ENCODE measurements at places on chromosomes 6 and 20.
A peak's percentile ranks its signal among the peaks of the same experiment; 100 is the strongest.

DNA sequence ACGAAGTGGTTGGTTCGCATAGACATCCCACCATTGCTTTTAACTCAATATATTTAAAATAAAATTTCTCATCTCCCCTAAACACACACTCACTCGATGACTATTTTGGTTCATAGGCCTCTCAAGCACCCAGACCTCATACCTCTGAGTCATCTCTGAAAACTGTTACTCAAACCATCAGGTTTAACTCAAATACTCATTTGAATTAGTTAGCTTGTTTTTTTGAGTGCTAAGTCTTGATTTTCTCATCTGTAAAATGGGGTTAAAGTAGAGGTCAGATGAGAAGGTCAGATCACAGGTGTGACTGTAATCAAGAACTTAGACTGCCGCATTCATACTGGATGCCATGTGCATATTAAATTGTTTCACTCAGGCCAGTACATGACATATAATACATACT lies 243.9 kb upstream of the TENT5A start:
- no peak for DNase-seq

- no peak for DNase-seq
Observed at GRCh38 chr6:104771258-104771832, 88.4 kb downstream of the HACE1 start.

DNA sequence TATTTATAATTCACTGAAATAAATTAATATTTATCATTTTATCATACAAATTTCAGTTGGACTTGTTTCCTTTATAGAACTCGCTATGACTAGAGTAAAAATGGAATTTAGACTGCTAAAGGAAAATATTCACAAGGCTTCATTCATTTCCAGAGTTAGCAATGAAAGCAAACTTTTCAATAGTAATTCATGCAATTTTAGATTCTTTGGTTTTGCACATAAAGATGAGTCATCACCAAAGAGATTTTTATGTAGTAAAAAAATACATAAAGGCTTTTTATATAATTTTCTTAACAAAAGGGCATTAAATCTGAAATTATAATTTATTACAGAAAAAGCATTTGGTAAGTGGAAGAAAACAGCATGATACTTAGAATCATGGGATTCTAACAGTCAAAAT lies 37.2 kb upstream of the STXBP5 start:
- no peak for DNase-seq

GRCh38 chr6:74579047-74579446 lies 626.8 kb downstream of the COL12A1 start:
- DNase-seq: no peak

DNA sequence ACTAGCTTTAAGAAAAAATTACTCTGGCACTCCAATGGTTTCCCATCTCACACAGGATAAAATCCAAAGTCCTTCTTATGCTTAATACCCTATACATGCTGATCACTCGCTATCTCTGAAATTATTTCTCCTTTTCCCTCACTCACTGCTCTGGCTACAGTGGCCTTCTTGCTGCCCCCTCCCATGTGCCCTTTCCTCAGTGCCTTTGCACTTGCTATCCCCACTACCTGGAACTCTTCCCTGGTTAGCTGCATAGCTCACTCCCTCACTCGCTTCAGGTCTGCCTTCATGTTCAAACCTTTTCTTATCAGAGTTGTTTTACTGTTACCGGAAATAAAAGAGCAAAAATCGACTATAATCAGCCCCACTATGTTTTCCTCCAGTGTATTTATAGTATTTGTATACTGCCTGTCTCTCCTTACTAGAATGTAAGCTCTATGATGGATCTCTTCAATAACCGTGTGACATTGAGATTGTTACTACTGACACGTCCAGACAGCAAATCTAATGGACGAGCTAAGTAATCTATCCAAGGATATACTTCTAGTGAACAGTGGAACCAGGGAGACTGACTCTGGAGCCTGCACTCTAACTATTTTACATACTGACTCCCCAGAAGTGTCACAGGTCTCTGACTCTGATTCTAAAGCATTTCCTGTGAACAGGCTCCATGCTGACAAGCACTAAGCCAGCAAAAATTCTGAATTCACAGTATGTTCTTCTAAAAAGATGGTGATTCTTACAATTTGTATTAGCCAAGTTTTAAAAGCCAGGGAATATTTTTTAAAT lies 25.1 kb downstream of the FKBP5 start:
- no peak for DNase-seq

DNA sequence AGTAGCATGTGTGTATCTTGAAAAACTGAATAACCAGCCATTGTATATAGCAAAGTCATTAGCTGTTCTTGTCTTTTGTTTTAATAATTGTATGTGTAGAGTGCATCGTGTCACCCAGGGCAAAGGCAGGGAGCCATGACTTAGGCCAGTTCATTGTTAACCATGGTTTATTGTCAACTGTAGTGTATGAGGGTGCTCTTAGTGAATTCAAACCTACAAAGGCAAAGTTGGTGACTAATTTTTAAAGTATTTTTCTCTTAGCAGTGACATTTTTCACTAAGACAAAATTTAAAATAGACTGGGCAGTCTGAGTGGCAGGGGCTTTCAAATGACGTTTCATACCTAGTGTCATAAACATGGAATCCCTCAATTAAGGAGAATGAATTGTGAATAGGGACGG lies 79.0 kb downstream of the TULP4 start:
- DNase-seq: no peak

- no peak for DNase-seq
Observed at GRCh38 chr6:11337306-11337705, 104.8 kb upstream of the NEDD9 start.

DNA sequence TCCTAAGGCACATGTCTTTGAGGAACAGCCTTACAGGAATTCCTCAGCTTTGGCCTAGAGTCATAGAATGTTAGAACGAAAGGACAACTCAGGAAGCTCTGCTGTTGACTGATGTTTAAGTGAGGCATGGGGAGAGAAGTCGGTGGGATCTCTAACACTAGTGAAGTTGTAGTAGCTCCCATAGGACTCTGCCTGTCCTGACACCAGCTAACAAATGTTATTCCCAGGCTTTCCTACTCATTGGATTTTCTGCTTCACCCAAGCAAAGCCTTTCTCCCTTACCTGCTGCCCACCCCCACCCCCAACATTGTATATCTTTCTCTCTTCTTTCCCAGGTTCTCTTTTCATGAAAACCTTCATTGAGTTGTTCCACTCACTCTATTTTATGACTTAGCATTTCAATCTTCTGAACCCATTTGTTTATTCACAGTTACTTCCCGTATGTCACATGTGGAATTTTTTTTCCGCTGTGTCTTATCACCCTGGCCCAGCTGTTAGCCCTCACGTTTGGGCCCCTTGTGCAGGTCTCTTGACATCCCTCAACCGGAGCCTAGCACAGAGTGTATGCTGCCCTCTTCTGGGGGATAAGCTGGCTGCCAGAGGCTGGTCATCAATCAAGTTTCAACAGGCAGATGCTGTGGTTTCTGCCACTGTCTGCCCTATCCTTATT lies 39.2 kb upstream of the RNF8 start:
- no peak for DNase-seq

GRCh38 chr20:25867776-25868649 lies 171.4 kb upstream of the ZNF337 start:
- DNase-seq: peak; percentile 41

GRCh38 chr20:32672982-32673851 lies 524 bp downstream of the C20orf203 start:
- DNase-seq: no peak

DNA sequence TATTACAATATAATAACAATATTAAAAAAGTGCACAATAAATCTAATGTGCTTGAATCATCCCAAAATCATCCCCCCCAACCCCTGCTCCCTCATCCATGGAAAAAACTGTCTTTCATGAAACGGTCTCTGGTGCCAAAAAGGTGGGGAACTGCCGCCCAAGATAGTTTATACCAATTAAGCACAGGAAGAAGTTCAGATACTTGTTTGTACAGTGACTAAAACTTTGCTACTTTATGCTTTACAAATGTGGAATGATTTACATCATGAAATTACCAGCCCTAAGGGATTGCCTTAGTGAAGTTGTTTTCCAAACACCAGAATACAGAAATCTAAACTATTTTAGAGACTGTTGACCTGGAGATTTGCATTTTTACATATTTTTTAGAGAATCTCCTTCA lies 175.6 kb downstream of the TRIM27 start:
- no peak for DNase-seq

- no peak for DNase-seq
Observed at GRCh38 chr20:45959956-45960630, 11.9 kb downstream of the ZNF335 start.

DNA sequence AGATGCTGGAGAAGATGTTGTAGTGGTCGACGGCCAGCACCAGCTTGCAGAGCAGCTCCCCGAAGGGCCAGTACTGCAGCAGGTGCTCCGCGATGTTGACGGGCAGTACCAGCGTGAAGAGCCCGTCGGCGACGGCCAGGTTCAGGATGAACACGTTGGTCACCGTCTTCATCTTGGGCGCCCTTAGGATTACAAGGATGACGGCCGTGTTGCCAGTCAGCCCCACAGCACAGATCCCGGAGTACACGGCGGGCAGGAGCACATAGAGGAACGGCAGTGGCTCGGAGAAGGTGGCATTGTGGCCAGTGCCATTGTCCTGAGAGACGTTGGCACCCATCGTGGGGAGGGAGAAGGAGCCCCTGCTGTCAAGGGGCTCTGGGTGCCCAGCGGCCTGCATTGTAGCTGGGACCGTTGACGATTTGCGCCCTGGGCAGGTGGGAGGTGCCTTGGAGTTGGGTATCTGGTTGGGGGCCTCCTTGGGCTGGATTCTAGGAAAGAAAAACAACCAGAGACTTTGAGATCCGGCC lies 867 bp downstream of the NPBWR2 start:
- DNase-seq: no peak

GRCh38 chr6:124870611-124871459 lies 91.4 kb upstream of the RNF217 start:
- no peak for DNase-seq

- DNase-seq: no peak
Observed at GRCh38 chr6:131197716-131198115, 62.4 kb downstream of the AKAP7 start.

GRCh38 chr20:34403063-34403827 lies 40.2 kb downstream of the ITCH start:
- DNase-seq: no peak

- DNase-seq: peak; percentile 48
Observed at GRCh38 chr20:25859649-25860530, 163.2 kb upstream of the ZNF337 start.

GRCh38 chr20:8837396-8837795 lies 231.5 kb upstream of the PLCB4 start:
- no peak for DNase-seq

DNA sequence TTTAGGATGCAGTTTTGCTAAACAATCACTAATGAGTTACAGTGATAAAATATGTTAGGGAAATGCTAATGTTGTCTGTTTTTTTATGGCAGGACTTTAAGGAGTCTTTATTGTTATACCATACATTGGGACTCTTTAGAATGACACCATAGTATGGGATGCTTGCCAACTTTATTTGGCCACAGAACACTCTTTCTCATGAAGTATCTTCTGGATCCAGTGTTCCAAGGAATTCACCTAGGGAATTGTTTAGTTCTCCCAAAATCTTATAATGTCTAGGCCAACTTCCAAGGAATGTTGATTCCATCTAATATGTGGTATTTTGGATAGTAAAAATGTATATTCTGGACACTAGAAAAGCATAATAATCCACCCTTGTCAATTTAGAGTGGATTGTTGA lies 3.3 kb downstream of the RIN2 start:
- no peak for DNase-seq

- no peak for DNase-seq
Observed at GRCh38 chr6:155710704-155711103, 255.1 kb upstream of the NOX3 start.

DNA sequence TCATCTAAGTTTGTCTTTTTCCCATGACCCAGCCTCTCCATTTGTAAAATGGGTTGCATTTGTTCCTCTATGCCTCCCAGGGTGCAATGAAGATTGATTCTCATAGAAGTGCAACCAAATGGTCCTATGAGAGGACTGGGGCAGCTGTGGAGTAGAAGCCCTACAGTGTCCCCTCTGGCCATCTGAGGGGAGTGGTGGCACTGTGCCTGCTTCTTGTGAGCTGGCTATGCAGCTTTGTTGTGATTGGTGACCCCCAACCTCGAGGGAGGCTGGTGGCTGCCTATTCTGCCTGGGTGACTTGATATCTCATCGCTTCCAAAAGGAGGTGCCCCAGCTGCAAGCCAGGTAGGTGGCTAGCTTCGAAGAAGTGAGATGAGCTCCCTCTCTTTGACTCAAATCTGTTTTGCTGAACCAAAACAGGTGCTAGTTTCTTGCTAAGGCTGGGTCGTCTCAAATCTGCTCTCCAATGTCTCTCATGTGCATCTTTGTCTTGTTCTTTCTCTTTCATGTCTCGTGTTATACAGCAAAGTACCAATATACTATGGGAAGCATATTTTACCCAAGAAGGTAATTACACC lies 33.9 kb downstream of the TXLNB start:
- no peak for DNase-seq

GRCh38 chr20:1935696-1936366 lies 40.6 kb downstream of the SIRPA start:
- DNase-seq: no peak

GRCh38 chr20:3672547-3673171 lies 9.2 kb downstream of the ADAM33 start:
- DNase-seq: no peak

DNA sequence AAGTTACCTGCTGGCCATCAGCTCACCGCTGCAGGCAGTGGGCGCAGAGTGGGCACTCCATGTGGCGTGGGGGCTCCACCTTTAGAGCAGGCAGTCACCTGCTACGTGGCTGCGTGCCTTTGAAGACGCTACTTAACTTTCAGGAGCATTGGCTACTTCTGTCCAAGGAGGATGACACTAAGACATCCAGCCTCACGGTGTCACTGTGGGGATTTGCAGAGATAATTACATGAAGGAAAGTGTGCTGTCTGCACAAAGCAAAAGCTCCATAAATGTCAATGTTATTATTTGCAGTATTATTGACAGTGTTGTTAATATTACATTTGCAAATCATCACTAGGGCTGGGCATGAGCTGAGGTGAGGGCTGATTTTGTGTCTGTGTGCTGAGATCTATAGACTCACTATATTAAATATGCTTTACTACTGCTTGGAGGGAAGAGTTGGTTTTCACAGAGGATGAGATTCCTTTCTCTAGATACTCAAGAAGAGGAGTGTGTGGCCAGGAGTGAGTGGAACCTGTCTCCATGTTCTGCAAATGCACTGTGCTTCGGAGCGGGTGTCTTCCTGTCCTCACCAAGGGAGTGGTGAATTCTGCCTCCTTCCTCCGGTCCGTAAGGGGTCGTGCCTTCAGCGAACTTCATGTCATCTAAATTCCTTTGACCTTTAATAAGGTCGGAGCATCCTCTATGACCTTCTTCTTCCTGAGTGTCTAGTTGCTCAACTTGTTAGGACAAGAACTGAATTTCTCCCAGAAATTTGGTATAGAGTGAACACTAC lies 165.8 kb upstream of the SYNDIG1 start:
- no peak for DNase-seq

DNA sequence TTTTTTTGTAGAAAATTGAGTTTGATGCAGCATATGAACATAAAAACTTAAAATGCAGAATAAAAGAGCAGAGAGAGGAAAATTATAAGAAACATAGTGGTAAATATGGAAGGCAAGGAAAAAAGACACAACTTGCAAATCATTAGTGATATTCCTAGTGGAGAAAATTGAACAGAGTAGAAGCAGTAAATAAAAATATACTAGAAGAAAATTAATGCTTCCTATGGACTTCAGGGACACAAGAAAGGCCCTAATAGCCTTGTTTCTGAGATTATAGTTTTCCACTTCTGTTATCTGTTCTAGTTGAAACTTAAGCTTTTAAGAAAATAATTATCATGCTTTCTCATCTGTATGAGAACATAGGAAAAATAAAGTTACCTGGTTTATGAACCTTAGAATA lies 25.6 kb upstream of the ADIG start:
- DNase-seq: no peak

All from activated T-helper 9 cell treated with anti-CD3 and anti-CD28 coated beads, Interleukin-2, amount 50 U/mL, for 16 hours (primary cell).